Spinal cord (tissue), 10 donors: ENCODE measurements at places on chromosomes 11 and 22.

DNA sequence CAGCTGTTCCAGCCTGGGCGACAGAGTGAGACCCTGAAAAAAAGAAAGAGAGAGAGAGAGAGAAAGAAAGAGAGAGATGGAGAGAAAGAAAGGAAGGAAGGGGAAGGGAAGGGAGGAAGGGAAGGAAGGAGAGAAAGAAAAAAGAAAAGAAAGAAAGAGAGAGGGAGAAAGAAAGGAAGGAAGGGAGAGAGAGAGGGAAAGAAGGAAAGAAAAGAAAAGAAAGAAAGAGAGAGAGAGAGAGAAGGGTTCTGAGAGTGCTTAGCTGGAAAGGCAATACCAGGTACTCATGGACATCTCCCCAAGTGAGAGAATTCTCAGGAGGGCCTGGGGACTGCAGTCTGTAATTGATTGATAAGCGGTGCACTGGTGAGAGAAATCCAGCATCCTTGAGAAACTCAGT, 12.8 kb upstream of the PRAME start:
- no peak for DNase-seq

DNA sequence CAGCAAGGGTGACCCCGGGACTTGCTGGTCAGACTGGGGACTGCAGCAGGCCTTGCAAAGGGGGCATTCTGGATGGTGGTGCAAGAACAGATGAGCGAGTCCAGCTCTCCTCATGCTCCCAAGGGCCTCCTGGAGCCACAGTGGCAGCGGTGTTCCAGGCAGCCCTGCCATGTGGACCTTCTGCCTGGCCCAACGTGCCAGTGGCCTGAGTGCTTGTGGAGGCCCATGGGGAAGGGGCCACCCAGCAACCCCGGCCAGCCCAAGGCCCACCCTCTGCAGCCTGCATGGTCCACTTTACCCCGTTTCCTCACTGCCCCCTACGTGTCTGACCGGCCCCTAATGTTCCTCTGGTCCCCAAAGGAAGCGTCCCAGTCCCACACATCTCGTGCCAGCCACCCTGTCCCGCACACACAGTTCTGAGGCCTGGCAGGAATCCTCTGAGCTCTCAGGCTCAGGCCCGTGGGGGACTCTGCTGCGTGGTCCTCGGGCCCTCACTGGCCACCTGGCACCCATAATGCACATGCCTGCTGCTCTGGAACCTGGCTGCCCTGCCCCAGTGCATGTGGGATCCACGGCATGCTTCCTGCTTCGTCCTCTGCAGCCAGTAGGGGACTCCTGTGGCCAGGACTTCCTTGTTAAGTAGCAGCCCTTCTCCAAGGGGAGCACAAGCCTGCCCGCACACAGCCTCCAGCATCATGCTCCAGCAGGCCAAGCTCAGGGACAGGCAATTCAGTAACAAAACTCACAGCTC, 85.5 kb downstream of the DGCR2 start:
- DNase-seq: no peak

GRCh38 chr22:37231406-37232139, 12.5 kb downstream of the RAC2 start:
- no peak for DNase-seq

DNA sequence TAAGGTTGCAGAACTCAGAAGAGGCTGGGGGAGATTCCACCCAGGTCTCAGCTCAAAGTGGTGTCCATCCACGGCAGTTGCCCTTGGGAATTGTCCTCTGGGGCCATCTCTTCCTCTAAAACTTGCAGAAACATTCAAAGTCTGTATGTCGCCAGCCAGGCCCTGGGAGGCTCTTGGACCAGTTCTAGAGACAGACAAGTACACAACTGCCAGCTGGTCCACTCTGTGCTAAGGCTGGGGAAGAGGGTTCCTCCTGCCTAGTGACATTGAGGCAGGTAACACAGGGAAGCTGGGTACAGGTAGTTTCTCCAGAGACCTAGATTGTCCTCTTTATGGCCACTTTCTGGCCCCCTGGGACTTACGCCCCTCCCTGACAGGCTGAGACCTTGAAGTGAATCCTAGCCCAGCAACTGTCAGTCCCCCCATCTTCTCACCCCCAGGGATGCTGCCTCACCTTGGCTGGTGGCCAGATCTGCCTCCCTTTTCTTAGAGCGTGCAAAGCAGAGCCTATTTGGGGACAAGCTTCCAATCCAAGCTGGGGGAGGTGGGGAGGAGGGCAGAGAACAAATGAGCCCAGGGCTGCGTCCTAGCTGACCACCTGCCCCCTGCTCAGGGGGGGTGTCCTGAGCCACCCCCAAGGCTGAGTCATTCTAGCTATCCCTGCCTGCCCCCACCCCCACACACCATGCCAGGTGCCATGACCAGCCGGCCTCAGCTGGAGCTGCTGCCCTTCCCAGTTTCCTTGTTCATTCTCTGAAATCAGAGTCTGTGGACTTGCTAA, 8.4 kb downstream of the FAM83F start:
- no peak for DNase-seq

DNA sequence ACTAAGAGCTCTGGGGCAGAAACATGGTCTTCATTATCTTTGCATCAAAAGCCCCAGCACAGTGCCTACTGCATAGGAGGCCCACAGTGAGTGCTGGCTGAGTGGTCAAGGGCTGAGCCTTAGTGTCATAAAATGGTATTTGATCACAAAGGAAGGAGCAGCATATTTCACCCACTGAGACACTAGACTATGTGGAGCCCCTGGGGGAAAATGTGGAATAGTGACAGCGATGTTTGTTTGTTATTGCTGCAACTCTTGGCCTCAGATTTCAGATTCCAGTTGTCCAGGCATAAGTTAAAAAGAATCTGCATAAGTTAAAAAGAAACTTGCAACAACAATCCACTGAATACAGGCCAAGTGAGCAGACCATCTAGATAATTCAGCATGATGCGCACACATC, 7.0 kb downstream of the KIRREL3 start:
- no peak for DNase-seq

DNA sequence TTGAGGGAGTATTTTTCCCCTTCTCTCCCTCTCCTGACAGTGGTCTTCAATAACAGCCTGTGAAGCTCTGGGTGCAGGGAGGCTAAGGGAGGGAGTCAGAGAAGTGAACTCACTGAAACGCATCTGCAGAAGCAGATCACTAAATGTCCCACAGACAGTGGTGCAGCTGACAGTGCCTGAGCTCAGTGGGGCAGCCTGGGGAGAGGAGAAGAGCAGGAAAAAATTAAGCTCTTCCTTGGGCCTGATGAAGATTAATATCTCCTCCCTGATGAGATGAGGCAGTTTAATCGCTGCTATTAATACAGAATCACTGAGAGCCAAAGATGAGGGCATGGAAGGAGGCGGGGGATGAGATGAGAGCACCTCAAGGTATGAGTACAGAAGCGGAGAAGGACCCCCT, 180.8 kb downstream of the LARGE1 start:
- DNase-seq: no peak
